ENCODE measurements at places on chromosomes 12 and 14.

GRCh38 chr12:110002676-110003515 is 3.7 kb downstream of the ANKRD13A start:
- no peak for DNase-seq

- peak; percentile 78 for DNase-seq
Measured at GRCh38 chr12:56987551-56988053, 18.7 kb downstream of the ZBTB39 start.

- peak; percentile 74 for DNase-seq
Measured at GRCh38 chr14:70905301-70905700, 2.0 kb upstream of the PCNX1 start.

DNA sequence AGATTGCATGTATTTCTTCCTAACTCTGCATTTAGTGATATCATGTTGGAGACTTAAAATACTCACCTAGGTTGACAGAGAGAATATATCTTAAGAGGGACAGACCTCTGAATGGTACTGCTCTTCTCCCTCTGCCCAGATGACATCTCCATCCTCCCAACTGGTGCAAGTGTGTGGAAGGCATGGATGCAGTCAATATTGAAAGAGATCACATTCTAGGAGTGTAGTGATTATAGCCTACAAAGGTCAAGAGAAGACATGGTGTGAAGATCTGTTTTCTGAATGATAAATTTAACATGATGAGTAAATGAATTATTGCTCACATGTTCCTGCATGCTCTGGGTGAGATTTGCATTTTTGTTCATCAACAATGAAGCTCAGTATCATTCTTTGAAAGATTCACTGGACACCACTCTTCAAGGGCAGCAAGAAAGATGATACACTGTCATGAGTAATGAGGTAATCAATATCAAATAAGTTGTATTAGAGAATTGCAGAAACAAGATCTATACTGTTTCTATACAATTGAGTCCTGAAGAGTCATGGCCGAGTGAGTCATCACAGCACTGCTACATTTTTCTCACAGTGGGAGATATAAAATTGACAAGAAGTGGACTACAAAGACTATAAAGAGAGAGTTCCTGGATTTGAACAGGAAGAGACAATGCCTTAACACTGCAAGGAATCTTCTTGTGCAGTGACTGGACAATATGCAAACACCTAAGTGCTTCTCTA is 183.3 kb upstream of the KRR1 start:
- DNase-seq: no peak

DNA sequence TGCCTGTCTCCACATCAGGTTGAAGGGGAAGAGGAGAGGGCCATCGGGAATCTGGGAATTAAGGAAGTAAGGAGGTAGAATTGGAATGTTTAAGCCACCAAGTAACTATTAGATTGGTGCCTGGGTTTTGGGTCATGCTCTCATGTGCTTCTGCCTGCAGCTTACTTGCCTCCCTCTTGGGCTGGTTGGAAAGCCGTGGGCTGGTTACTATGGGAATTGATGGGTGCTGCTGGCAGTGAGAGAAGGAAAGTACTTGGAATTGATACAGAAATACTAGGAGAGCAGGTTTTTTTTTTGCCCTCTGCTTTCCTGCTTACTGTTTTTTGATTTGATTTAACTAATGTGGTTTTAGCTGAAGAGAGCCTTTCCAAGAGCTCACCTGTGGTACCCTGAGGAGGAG is 493.5 kb upstream of the RGS6 start:
- DNase-seq: no peak

DNA sequence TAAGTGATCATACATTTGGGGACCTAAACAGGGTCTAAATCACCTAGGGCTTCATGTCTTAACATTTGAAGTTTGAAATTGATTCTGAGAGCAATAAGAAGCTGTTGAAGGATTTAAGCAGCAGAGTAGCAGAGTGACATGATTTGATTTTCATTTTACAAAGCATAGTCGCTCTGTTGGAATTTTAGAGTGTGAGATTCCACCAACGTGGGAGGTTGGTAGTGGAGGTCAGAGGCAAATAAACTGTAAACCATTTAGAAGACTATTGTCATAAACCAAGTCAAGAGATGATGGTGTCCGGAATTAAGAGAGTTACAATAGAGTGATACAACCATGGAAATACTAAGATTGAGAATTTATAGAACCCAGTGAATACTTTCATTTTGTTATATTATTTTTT is 52.7 kb upstream of the ZDHHC17 start:
- DNase-seq: no peak

All from muscle of arm (tissue), 14 donors.